ENCODE measurements at places on chromosomes 3 and 15.

GRCh38 chr3:115111632-115112031, 35.5 kb downstream of the ZBTB20 start:
- no peak for DNase-seq

DNA sequence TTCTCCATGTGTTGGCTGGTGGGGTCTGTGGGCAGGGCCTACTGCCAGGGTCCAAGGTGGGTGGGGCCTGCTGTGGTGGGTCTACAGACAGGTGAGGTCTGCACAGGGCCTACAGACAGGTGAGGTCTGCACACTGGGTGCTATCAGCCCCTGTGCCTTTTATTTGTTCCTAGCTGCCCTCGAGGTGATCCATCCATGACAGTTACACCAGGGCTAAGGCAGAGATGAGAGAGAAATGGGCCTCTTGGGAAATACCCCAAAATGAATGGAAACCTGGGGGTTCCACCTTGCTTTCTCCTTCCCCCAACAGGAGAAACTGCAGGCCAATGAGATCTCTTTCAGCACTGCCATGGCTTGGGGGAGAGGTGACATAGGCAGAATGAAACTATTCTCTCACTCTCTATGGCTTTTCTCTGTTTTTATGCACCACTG, 36.4 kb downstream of the CFAP100 start:
- DNase-seq: no peak

DNA sequence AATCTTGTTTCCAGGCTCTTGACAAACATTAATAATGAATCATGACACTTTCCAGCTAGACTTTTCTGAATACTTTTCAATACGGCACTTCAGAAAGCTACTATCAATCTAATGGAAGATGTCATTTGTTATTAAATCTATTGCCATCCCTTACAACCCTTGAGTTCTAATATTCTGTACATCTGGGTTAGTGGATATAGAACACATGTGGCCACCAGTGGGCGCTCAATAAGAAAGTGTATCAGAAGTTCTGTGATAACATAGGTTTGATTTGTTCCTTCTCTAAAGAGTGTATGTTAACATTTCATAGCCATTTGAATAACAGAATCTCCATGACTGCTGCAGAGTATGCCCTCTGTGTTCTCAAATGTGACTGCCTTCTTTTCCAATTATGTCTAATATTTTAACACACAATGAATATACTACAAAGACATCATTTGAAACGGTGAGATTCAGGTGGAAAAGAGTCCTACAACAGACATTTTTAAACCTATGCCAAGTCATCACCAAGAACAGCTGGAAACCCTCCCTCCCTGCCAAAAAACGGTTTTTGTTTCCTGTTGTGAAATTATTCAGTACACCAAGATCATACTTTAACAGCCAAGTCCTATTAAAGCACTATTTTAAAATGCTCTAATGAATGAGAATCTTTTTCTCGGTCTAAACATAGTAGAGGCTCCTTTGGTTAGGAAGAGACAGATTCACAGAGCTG, 22.2 kb downstream of the ALDH1A2 start:
- DNase-seq: peak; percentile 14

GRCh38 chr3:30646181-30646876, 39.9 kb downstream of the TGFBR2 start:
- DNase-seq: no peak

- no peak for DNase-seq
These were observed 799.8 kb downstream of the DIPK2A start for GRCh38 chr3:144771381-144771870.
